Activated T-helper 1 cell treated with anti-CD3 and anti-CD28 coated beads, Interleukin-12 subunit alpha, Interleukin-12 subunit beta, Interleukin-2, Interleukin-4 antibody, amounts not matched to agents 30 ng/mL and 10 ng/mL and 1 ng/mL, durations not matched to agents 14 hours and 24 hours and 36 hours (primary cell): ENCODE measurements at places on chromosomes 7 and 10. TPM values are rescaled to one million over a fixed set of nuclear protein-coding genes. Genes with fewer than 3 reads are reported as not detected.
A peak's percentile ranks its signal among the peaks of the same experiment; 100 is the strongest.

GRCh38 chr10:44192435-44192834 is 192.5 kb downstream of the CXCL12 start:
- no peaks in the 10 kb centered on the region for H3K36me3 ChIP-seq
- no peak overlapping the region for H3K4me3 ChIP-seq
- no peaks in the 10 kb centered on the region for H3K4me1 ChIP-seq
- DNase-seq, result no peak
- no peaks in the 10 kb centered on the region for H3K27me3 ChIP-seq

DNA sequence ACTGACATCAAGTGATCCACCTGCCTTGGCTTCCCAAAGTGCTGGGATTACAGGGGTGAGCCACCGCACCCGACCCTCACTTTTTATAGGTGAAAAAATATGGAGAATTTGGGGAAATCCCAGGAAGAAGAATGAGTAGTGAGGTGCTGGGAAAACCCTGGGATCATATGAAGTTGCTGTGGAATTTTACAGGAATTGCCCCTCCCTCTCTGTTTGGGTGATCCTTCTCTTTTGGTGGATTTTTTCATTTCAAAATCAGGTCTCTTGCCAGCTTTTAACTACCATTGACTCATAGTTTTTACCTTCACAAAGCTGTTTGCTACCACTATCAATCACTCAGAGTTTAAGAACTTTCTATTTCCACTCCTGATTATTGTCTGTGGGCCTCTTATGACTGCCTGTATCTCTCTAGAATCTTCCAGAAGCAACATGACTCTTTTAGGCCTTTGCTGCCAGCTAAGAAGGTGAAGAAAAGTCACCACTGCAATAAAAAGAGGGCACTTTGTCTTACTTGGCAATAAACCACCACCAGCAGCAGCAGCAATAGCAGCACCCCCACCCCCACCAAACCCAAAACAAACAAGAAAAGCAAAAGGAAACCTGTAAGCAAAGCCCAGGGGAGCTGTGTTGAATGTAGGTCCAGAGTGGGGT is 4.0 kb upstream of the GIMAP8 start:
- DNase-seq, result no peak
- H3K27me3 ChIP-seq, result no peaks in the 10 kb centered on the region
- H3K4me1 ChIP-seq, result peaks cover 60% of the 10 kb centered on the region
- peaks cover 20% of the 10 kb centered on the region for H3K36me3 ChIP-seq

DNA sequence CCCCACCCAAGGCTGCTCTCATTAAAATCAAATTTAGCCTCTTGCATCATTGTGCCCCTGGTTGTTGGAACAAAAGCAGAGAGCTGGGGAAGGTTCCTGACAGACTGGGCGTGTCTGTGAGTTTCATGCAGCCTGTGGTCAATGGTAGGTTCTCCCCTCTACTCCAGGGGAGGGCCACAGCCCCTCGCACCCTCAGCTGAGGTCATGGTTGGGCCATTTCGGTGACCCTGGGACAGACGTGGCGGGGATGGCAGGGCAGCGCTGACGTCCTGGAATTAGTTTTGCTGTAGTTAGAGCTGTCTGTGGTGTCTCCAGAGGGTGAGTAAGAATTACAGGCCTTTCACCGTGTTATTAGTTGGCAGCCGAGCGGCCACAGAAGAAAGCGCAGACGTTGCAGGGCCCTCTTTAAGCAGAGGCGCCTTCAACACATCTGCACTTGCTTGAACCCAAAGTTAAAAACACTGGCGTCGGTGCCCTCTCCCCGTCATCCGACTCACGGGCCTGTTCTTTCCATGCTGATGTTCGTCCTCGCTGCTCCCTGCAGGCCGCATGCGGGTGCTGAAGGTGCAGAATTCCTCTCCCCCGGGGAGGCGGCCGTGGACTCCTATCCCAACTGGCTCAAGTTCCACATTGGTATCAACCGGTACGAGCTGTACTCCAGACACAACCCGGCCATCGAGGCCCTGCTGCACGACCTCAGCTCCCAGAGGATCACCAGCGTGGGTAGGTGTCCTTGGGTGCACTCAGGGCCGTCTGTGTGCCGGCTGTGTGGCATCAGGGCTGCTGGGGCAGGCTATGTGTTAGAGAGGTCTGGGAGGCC is 2.8 kb downstream of the FAM20C start:
- H3K27me3 ChIP-seq, result peaks cover 19% of the 10 kb centered on the region
- H3K4me3 ChIP-seq, result no peak overlapping the region
- H3K27ac ChIP-seq, result no peak overlapping the region
- no peaks in the 10 kb centered on the region for H3K4me1 ChIP-seq
- no peak for DNase-seq
- H3K36me3 ChIP-seq, result no peaks in the 10 kb centered on the region

- H3K36me3 ChIP-seq, result peaks cover 1% of the 10 kb centered on the region
- peaks cover 14% of the 10 kb centered on the region for H3K4me1 ChIP-seq
- no peak overlapping the region for H3K27ac ChIP-seq
- peaks cover 27% of the 10 kb centered on the region for H3K27me3 ChIP-seq
- DNase-seq, result no peak
Measured at GRCh38 chr7:151308256-151308655, 33.4 kb upstream of the NUB1 start.

- no peak overlapping the region for H3K4me3 ChIP-seq
- H3K36me3 ChIP-seq, result no peaks in the 10 kb centered on the region
- H3K27me3 ChIP-seq, result no peaks in the 10 kb centered on the region
- no peaks in the 10 kb centered on the region for H3K4me1 ChIP-seq
- no peak for DNase-seq
Measured at GRCh38 chr10:130656187-130656575, 520.0 kb downstream of the GLRX3 start.

- no peak overlapping the region for H3K27ac ChIP-seq
- no peaks in the 10 kb centered on the region for H3K36me3 ChIP-seq
- H3K4me1 ChIP-seq, result no peaks in the 10 kb centered on the region
- no peak overlapping the region for H3K4me3 ChIP-seq
- peak; percentile 23 for DNase-seq
- no peaks in the 10 kb centered on the region for H3K27me3 ChIP-seq
Measured at GRCh38 chr7:86469680-86470295, 173.9 kb upstream of the GRM3 start.

DNA sequence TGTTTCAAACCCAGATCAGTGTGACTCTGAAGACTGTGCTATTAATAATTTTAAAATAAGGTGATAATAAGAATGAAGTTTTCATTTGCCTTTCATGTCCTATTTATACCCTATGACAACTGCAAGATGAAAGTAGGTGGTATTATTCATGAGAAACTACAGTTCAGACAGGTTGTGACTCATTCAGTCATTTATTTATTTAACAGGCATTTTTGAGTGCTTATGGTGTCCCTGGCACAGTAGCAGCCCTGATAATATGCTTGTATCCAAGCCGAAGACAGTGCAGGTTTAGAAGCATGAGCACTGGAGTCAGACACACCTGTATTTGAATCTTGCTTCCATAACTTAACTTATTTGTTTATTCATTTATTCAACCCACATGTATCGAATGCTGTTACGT is 87.1 kb downstream of the FZD1 start:
- no peak overlapping the region for H3K27ac ChIP-seq
- H3K27me3 ChIP-seq, result peaks cover 2% of the 10 kb centered on the region
- no peaks in the 10 kb centered on the region for H3K36me3 ChIP-seq
- no peaks in the 10 kb centered on the region for H3K4me1 ChIP-seq

GRCh38 chr10:130935128-130935439 is 376.4 kb downstream of the TCERG1L start:
- H3K36me3 ChIP-seq, result no peaks in the 10 kb centered on the region
- H3K27ac ChIP-seq, result no peak overlapping the region
- no peak overlapping the region for H3K4me3 ChIP-seq
- H3K27me3 ChIP-seq, result no peaks in the 10 kb centered on the region
- H3K4me1 ChIP-seq, result no peaks in the 10 kb centered on the region

DNA sequence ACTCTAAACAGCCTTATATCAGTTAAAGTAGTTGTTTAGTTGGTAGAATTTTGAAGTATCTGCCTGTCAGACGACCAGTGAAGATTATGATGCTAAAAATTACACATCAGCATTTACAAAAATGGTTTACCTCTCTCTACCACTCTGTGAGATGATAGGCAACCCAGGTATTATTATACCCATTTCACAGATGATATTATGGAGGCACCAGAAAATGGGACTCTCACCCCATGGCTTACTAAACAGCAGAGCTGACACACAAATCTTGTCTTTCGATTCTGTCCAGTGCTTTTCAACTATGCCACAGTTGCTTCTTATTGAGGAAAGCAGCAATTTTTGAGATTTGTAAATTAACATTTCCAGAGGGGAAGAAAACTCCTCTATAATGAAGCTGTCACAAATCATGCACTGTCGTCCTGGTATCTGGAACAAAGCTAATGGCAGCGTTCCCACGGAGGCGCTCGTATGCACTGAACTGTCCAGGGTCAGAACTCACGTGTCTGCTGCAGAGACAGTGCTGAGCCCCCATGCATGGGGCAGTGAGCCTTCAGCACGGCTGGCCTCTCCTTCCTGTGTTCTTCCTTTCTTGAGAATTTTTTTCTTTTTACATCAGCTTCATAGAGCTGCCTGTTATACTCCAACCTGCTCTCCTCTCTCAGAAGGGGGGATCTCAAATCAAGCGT is 381.1 kb downstream of the SDK1 start:
- H3K27me3 ChIP-seq, result no peaks in the 10 kb centered on the region
- no peaks in the 10 kb centered on the region for H3K36me3 ChIP-seq
- H3K4me3 ChIP-seq, result no peak overlapping the region
- H3K27ac ChIP-seq, result no peak overlapping the region

- peak overlapping the region; percentile 79 for H3K4me3 ChIP-seq
- H3K27me3 ChIP-seq, result peaks cover 7% of the 10 kb centered on the region
- H3K27ac ChIP-seq, result peak overlapping the region; percentile 79
- H3K36me3 ChIP-seq, result no peaks in the 10 kb centered on the region
- peaks cover 43% of the 10 kb centered on the region for H3K4me1 ChIP-seq
- peak; percentile 17 for DNase-seq
Measured at GRCh38 chr7:142454862-142455261, 197.0 kb upstream of the PRSS58 start.

GRCh38 chr7:44980393-44981034 is 1.7 kb upstream of the MYO1G start:
- peaks cover 78% of the 10 kb centered on the region for H3K4me1 ChIP-seq
- H3K4me3 ChIP-seq, result peak overlapping the region; percentile 98
- peak; percentile 56 for DNase-seq
- H3K36me3 ChIP-seq, result peaks cover 65% of the 10 kb centered on the region

DNA sequence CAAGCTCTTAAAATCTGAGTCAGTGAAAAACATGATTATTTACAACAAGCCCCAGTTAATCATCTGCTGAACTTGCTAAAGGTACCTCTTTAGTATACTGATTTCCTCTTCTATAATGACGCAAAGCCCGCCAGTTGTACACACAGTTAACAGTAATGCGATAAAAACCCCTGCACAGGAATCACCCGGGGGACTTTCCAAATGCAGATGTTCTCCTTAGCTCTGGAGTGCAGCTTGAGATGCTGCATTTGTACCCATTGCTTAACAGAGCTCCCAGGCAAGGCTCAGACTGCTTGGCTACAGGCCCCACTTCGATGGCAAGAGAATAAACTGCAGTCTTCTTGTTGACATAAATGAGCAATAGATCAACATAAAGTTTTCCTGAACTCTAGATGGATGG is 279.6 kb upstream of the HGF start:
- no peaks in the 10 kb centered on the region for H3K36me3 ChIP-seq
- H3K27ac ChIP-seq, result no peak overlapping the region
- no peak for DNase-seq
- no peaks in the 10 kb centered on the region for H3K27me3 ChIP-seq

GRCh38 chr10:131703541-131703940 is 197.3 kb upstream of the PPP2R2D start:
- H3K27me3 ChIP-seq, result no peaks in the 10 kb centered on the region
- H3K4me1 ChIP-seq, result no peaks in the 10 kb centered on the region
- no peak overlapping the region for H3K4me3 ChIP-seq
- no peaks in the 10 kb centered on the region for H3K36me3 ChIP-seq
- no peak for DNase-seq

DNA sequence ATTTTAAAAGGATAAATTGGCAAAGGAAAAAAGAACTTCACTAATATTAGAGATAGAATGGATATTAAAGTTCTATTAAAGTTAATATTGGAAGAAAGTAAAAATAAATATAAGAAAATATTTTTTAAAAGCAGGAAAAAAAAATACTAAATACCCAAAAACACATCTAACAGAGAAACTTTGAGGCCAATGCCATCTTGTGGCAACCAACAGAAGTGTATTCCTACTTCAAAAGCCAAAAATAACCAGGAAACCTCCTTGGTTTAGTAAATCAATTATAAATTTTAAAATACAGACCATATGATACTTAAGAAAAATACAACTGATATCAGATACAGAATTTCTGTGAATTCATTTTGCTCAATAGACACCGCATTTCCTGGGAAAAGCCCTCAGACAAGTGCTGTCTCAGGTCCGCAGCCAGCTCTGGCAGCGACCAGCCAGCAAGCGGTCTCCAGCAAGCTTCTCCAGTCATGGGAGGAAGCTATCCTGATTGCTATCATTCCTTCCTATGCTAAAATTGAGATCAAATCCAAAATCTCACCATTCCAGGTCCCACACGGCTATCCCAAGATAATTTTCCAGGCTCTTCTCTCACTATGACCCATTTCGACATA is 65.3 kb downstream of the LMBR1 start:
- no peaks in the 10 kb centered on the region for H3K27me3 ChIP-seq
- peaks cover 6% of the 10 kb centered on the region for H3K36me3 ChIP-seq
- H3K4me3 ChIP-seq, result no peak overlapping the region
- DNase-seq, result no peak
- no peaks in the 10 kb centered on the region for H3K4me1 ChIP-seq
- no peak overlapping the region for H3K27ac ChIP-seq

DNA sequence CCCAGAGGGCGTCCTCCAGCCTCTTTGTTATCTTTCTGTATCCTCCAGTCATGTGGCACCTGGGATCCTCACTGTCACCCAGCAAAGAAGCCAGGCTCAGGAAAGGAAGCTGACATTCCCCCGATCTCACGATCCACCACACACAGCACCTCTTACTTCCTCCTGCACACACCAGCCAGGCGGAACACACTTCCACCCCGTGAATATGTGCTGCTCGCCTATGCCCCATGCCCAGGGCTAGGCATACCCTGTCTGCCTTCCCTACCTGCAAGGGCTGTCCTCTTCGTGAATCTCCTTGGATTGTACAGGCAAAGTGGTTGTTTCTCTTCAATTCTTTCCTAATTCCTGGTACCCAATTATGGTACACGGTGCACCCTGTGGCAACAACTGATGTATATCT is 191.0 kb downstream of the TNS3 start:
- H3K4me1 ChIP-seq, result no peaks in the 10 kb centered on the region
- no peak for DNase-seq
- H3K36me3 ChIP-seq, result no peaks in the 10 kb centered on the region
- no peak overlapping the region for H3K4me3 ChIP-seq

- DNase-seq, result no peak
- peaks cover 4% of the 10 kb centered on the region for H3K36me3 ChIP-seq
- H3K27me3 ChIP-seq, result peaks cover 49% of the 10 kb centered on the region
- H3K27ac ChIP-seq, result no peak overlapping the region
Measured at GRCh38 chr10:103277713-103278536, 987 bp downstream of the INA start.

- H3K27me3 ChIP-seq, result no peaks in the 10 kb centered on the region
- peaks cover 52% of the 10 kb centered on the region for H3K36me3 ChIP-seq
- H3K4me1 ChIP-seq, result peaks cover 89% of the 10 kb centered on the region
Measured at GRCh38 chr10:6612371-6612770, 32.3 kb upstream of the PRKCQ start.

- no peaks in the 10 kb centered on the region for H3K36me3 ChIP-seq
- DNase-seq, result no peak
- peaks cover 5% of the 10 kb centered on the region for H3K27me3 ChIP-seq
- no peak overlapping the region for H3K27ac ChIP-seq
Measured at GRCh38 chr7:111832174-111832573, 269.9 kb upstream of the IMMP2L start.

CYP3A7 gene
- not detected in 2 replicates for total RNA-seq

CNTNAP2 gene
- total RNA-seq, result not detected in 2 replicates

IFIT1B gene
- total RNA-seq, result not detected in 2 replicates

STEAP4 gene
- 0.99 and 1.1 TPM in 2 replicates for total RNA-seq

SYT15B gene
- 0.15 and 0.23 TPM in 2 replicates for total RNA-seq

CHCHD3 gene
- 69.9 and 76.8 TPM in 2 replicates for total RNA-seq

SPOCK2 gene
- total RNA-seq, result 139 and 142 TPM in 2 replicates

ZNF503 gene
- 0.07 TPM in 1 of 2 replicates, not detected in the other for total RNA-seq

RASSF4 gene
- total RNA-seq, result 1.3 and 2.5 TPM in 2 replicates
